ENCODE measurements at places on chromosomes 16 and 17.
A peak's percentile ranks its signal among the peaks of the same experiment; 100 is the strongest.

- DNase-seq = no peak
These were observed 386.5 kb downstream of the SLC39A11 start for GRCh38 chr17:72705905-72706395.

DNA sequence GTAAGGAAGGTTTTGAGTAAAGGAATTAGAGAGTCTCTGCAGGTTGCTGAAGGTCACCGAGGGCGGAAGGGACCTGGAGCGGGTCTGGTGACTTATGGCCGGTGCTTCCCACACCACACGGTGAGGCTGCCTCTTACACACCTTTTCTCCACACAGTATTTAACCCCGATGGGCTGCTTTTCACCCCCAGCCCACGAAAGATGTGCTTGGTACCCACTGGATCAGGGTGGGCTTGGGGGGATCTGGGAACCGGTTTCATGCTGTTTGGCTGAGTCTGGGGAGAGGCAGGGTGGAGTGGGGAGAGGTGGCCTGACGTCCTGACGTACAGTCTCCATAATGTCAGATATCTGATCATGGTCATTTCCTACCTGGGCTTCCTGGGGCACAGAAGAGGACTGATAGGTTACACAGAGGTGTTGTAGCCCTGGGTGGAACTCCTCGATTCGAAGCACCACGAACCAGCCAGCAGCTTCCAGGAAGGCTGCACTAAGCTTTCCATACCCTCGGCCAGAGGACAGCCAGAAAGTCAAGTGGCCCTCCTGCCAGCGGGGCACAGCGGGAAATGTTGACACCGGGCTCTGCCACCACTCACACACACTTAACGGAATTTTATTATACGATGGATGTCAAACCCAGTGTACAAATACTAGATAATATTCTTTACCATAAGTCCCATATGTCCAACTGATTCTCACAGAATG is 34.0 kb downstream of the OR1D5 start:
- no peak for DNase-seq

GRCh38 chr17:34862384-34862783 is 98.9 kb downstream of the CCT6B start:
- DNase-seq = no peak

DNA sequence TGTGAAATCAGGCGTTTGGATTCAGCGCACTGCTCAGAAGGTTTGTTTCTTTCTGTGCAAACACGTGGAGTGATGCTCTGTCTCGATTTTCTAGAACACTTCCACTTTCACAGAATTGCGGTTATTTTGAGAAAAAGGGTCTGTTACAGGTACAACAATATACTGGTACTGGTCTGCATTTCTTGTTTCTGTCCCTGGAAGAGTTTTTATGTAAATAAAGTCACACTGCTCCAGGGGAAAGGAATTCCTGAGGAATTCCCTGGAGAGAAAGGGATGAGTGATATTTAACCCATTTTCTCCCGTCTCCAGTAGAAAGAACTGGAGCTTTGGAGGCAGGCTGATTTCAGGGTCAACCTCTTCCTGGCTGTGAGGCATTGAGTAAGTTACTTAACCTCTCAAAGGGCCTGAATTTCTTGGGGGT is 16.2 kb upstream of the RMI2 start:
- DNase-seq = no peak

GRCh38 chr16:20612551-20613480 is 36.6 kb upstream of the ACSM2B start:
- DNase-seq = no peak

GRCh38 chr17:82172486-82173160 is 40.0 kb downstream of the CCDC57 start:
- DNase-seq = no peak

GRCh38 chr16:86791287-86792035 is 213.1 kb downstream of the FOXL1 start:
- no peak for DNase-seq

GRCh38 chr16:61195006-61195405 is 841.2 kb downstream of the CDH8 start:
- DNase-seq = no peak

DNA sequence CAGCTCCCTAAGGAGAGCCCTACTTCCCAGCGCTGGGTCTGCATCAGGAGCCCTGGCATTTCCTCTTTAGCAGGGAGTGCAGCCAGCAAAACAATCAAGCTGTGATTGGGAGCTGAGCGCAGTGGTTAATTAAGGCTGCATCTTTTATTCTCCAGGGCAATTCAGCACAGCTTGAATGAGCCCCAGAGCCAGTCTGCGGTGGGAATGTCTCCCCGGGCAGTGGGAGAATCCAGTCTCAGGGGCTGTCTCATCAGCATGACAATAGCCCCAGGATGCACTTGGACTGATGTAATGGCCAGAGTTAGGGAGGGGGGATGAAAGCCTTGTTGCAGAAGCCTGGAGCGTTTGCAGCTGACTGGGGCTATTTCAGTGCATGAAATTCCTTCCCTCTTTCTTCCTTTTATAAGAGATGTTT is 292.6 kb upstream of the SOX9 start:
- no peak for DNase-seq

GRCh38 chr17:44438636-44439035 is 49.2 kb upstream of the ITGA2B start:
- DNase-seq = peak; percentile 5

- DNase-seq = peak; percentile 81
These were observed 1.2 kb downstream of the GPR142 start for GRCh38 chr17:74368341-74369081.

DNA sequence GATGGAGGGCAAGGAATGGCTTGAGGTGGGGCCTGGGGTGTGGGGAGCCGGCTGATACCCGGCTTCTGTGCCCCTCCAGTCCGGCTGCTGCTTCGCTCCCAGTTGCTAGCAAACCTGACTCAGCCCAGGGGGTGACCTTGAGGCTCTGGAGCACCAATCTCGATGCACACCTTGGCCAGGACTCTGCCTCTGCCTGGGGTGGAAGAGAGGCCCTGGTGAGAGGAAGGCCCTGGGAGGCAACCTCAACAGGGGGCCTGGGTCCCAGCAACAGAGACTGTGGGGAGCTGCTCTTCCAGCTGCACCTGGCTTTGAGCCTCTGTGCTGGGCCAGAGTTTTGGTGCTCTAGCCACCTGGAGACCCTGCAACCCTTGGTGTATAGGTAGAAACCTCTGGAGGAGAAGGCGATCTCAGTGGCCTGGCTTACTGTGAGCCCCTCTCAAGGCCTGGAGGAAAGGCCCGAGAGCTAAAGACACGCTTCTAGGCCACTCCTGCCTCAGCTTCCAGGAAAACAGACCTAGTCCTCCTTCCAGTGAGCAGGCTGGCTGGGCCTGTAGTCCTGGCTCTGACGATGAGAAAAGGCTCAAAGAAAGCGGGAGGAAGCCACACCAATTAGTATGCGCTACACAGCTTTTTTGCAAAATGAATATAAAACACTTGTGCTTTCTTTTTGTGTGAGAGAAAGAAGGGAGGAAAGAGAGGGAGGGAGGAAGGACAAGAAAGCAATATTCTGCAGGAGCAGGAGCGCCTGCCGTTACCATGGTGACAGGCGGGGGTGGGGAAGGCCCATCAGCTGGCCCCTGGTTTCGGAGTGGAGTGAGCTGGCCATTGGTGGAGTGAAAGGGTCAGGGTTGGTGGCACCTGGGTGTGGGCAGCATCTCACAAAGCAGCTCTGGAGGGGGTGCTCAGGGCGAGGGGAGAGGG is 51.0 kb downstream of the VAC14 start:
- no peak for DNase-seq

DNA sequence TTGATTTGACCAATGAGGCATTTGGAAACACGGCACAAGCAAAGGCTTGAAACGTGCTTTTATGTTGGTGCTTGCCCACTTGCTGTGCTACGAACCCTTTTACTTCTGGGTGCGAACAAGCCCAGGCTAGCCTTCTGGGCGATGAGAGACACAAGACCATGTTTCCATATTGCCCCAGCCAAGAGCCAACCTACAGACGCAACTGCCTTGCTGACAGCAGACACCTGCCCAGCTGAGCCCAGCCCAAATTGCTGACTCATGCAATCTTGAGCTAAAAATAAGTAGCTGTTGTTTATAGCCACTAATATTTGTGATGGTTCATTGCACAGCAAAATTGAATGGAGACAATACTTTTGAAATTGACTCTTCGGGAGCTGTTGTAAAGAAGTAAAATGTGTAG is 464.5 kb downstream of the WWOX start:
- no peak for DNase-seq

- DNase-seq = peak; percentile 48
These were observed 126.6 kb downstream of the ANKRD11 start for GRCh38 chr16:89363621-89364393.

DNA sequence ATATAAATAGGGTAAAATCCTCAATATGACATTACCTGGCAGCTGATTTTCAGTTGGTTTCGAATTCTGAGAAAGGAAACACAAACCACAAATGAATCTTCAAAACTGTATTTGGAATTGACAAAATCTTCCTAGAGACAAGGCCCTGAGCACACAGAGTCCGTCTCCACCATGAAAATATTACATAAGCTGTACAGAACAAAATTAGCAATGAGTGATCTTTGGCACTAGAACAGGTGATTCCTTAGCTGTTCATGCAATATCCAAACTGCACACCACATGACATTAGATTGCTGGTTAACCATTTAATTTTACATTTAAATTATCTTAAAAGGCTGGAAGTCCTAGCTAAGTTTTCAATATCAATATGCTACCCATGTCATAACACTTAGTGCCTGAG is 31.7 kb downstream of the GJC1 start:
- no peak for DNase-seq

DNA sequence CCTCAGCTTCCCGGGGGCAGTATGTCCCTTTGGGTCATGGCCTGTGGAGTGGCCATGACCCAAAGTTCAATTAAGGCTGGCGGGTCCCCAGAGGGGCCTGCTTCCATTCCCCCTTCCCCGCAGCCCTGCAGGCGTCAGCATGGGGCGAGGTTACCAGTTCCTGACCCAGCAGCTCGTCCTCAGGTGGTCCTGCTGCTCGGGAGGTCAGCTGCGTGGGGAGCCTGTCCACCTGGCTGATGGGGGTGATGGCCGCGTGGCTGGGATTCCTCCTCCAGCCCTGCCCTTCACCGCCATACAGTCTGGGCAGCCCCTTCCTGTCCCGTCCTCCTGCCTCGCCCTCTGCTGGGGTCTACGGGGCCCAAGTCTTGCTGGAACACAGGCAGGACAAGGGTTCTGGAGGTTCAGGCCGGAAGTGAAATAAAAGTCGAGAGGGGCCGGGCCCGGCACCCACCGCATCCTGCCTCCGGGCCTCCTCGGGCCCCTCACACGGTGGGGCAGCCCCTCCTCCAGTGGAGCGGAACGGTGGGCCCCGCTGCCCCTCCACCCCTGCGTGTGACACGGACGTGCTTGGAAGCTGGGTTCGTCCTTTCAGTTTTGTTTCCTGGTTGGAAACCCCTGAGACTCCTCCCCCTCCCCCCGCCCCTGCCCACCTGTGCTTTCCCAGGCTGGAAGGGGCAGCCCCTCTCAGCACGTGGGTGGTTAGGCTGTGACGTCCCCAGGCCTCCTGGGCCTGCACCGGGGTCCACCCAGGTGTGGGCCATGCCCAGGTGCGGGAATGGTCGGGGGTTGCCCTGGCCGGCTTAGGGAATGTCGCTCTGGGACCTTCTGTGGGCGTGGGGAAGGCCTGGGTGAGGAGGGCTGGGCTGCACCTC is 6.8 kb downstream of the UBALD2 start:
- DNase-seq = peak; percentile 92

GRCh38 chr17:64340557-64340956 is 50.1 kb downstream of the PECAM1 start:
- no peak for DNase-seq

GRCh38 chr17:55889271-55889670 is 138.4 kb downstream of the PCTP start:
- DNase-seq = no peak
